NCI-H1092 treated with DMSO at 0.1 percent for 48 hours (cell line): ENCODE measurements at places on chromosomes 5 and 9.

- no peak for DNase-seq
Observed at GRCh38 chr5:135438636-135439221, 8.4 kb downstream of the DCANP1 start.

- DNase-seq: peak; percentile 94
Observed at GRCh38 chr5:125326150-125326510, 579.7 kb upstream of the ZNF608 start.

DNA sequence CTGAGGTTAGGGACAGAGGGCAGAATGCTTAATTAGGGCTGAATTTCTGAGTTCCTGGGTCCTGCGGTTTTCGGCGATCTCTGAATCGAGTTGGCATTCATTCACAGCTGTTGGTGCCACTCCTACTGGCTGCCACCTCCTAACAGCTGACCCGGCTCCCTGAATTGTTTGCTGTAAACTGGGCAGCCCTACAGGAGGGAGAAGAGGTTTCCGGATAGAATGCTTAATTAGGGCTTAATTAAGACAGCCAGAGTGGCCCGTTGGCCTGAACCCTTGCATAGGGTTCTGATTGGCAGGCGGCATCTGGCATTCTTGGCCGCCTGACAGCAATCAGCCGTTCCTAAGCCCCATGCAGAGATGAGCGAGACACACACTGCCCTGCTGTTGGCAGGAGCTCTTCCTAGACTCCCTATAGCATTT, 25.7 kb downstream of the FRMPD1 start:
- peak; percentile 95 for DNase-seq

DNA sequence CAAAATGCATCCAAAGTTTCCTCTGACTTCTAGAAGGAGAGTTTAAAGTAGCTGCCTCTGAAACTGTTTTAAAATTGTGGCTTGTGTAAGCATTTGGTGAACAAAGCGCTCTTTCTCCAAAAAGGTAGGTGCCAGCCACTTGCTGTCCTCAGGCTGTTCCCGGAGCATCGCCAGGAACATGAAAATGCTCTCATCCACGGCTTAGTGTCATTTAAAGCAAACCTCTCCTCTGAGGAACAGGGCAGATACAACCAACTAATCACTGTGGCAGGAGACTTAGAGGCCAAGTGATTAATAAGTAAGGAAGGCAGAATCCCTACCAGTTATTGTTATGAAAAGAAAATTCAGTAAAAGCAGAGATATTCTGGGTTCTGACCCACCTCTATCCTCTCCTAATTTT, 165.6 kb downstream of the DCP2 start:
- DNase-seq: no peak

- no peak for DNase-seq
Observed at GRCh38 chr5:141199359-141200235, at the start of gene PCDHB11. TSS of gene PCDHB11 (plus strand) at chr5:141199627. CDS start at chr5:141199775, 148 bp downstream.

DNA sequence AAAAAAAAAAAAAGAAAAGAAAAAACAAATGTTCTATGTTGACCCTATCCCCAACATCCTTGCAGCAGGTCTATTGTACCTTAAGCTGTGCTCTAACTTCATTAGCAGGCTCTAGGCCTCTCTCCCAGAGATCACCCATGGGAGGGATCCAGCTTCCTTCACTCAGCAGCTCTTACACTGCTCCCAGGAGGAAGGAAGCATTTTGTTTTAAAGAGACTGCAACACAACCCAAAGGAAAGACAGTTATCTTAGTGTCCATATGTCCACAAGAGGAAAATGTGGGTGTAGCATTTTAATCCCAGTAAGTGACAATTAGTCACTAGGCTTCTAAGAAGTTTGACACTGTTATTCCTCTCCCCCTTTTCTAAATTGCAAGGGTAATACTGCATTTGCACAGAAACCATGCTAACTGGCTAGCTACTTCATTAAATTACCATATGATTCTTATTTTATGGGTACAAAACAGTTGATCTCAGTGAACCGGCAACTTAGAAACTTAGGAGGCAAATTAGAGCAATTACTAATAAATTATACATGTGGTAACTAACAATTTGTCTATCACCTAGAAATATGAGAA, 58.8 kb downstream of the MARCHF3 start:
- no peak for DNase-seq

- DNase-seq: peak; percentile 37
Observed at GRCh38 chr9:4905135-4905490, 80.0 kb upstream of the JAK2 start.

GRCh38 chr9:16039218-16039987, 486.6 kb downstream of the CCDC171 start:
- DNase-seq: no peak

DNA sequence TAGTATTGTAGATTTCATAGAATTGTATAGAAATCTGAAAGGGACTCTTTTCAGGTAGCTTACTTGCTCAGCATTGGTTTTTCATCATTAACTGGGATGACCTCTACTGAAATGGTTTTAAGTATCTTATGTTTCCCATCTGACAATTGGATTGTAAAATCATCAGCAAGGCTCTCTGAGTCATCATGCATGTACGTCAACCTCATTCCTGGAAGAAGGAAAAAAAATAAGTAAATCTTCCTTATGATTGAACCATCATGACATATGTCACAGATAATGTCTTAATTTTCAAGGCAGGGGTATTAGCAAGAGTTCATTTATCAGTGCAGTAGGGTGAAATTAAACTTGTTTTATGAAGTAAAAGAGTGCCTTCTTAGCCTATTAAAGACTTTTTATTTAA, 74.9 kb upstream of the CER1 start:
- DNase-seq: no peak

GRCh38 chr9:105311306-105311705, 66.9 kb downstream of the SLC44A1 start:
- no peak for DNase-seq

DNA sequence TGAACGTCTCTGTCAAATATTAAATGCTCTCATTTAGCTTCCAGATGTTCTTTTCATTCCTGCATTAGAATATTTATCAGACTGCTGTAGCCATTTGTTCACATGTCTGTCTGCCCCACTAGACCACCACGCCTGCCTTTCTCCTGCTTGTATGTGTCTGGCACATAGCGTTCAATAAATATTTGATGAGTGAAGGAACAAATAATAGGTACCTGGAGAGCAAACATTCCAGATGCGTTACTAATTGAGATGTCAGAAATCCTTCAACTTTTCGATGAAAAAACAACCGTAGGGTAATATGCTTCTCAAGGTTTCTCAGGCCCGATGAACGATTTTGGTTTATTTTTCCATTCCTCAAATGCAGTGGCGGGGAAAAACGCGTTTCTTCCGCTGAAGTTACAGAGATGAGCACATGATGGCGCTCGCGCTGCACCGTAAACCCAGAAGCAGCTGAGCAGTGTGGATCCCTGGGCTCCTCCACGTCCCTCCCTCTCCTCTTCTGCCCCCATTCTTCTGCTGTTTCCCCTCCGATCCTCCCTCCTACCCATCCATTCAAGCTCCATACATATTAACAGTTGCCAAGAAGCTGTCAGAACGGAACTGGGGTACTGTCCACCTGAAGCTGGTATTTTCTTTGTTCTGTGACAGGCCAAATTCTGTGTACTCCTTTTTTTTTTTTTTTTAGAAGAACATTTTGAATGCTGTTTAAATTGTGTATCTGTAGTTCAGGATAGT, 245.4 kb downstream of the MPDZ start:
- DNase-seq: peak; percentile 99

- DNase-seq: no peak
Observed at GRCh38 chr5:146173597-146173996, 8.9 kb downstream of the LARS1 start.

DNA sequence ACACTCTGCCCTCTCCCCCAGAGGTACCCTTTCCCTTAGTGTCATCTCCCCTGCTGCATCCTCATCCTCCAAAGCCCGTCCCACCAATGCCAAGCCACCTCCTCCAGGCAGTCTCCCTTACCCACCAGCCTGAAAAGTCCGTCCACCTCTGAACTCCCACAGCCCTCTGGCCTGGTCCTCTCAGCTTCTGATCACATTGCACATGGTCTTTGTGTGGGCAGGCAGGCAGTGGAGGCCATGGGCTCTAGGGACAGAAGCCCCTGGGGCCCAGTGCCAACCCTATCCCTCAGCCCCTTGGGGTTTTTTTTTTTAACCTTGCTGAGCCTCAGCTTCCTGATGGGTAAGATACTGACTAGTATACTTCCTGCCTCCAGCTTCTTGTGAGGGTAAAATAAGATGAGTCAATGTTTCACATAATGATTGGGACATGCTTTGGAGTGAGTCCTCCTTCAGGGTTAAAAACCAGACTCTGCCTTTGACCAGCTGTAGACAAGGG, 19.4 kb downstream of the CSF1R start:
- no peak for DNase-seq

DNA sequence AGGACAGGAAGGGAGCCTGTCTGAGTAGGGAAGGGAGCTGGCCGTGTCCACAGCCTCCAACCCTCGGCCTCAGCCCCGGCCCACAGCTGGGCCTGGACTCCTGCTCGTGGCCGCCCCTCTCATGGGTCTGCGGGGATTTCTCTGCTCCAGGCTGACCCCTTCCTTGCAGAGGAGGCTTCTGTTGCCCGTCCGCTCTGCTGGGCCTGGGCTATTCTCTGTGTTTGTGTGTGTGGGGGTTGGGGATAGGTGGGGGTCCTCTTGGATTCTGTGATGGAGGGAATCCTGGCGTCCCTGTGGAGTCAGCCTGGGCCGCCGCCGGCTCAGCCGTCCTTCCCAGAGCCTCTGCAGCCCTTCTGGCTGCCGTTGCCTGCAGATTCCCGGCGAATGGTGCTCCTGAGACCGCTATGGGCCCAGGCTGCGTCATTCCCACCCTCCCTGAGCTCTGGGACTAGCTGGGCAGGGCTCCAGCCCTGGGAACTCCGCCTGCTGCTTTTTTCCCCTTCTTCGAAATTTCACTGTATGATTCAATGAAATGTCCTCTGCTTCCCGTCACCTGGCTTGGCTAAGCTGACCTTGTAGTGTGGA, 64.2 kb downstream of the FGF18 start:
- DNase-seq: no peak

DNA sequence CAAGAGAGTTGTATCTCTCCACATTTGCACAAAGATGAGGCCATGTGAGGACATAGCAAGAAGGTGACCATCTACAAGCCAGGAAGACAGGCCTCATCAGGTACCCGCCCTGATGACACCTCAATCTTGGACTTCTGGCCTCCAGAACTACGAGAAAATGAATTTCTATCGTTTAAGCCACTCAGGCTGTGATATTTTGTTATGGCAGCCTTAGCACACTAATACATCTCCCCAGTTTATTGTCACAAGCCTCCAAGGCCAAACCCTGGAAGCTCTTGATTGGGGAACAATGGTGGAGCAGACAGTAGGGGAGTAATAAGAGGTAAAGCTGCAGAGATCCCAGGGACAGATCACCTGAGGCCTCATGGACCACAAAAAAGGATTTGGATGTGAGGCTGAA, 7.7 kb upstream of the P4HA2 start:
- DNase-seq: no peak

DNA sequence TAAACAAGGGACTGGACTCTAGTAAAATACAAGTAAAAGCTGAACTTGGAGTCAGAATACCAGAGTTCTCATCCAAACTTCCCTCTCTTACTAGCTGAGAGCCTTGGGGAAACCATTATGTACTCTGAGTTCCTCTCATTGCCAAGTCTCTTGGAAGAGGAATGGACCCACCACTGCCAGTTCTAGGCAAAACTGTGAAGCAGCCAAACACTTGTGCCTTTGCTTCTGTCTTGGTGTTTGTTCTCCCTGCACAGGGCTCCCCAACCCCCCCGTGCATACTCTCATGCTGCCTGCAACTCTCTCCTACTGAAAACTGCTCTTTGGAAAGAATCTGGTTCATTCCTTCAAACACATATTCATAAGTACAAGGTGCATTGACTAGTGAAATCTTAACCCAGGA, 102.6 kb downstream of the PDZD2 start:
- no peak for DNase-seq

GRCh38 chr5:126368239-126368812, 54.9 kb upstream of the GRAMD2B start:
- DNase-seq: no peak

GRCh38 chr5:4571248-4571948, 568.7 kb upstream of the ADAMTS16 start:
- no peak for DNase-seq

DNA sequence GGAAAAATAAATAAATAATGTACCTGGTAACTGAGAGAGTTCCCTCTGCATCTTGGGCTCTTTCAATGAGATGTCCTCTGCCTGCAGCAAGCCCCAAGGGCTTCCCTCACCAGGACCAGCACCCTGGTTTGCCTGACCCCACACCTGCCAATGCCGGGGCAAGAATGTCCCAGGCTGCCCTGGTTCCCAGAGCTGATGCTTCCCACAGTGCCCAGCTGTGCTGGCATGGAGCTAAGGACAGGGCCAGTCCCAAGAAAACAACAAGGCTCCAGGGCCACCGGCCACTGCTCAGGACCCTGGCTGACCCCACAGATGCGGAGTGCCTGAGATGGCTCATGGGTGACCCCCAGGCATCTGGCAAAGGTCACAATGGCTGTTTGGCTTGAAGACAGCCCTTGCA, 123.5 kb downstream of the KCNIP1 start:
- DNase-seq: no peak

- DNase-seq: no peak
Observed at GRCh38 chr9:137756045-137756744, 121.4 kb upstream of the CACNA1B start.

- peak; percentile 55 for DNase-seq
Observed at GRCh38 chr5:119315516-119315949, 40.3 kb upstream of the TNFAIP8 start.

DNA sequence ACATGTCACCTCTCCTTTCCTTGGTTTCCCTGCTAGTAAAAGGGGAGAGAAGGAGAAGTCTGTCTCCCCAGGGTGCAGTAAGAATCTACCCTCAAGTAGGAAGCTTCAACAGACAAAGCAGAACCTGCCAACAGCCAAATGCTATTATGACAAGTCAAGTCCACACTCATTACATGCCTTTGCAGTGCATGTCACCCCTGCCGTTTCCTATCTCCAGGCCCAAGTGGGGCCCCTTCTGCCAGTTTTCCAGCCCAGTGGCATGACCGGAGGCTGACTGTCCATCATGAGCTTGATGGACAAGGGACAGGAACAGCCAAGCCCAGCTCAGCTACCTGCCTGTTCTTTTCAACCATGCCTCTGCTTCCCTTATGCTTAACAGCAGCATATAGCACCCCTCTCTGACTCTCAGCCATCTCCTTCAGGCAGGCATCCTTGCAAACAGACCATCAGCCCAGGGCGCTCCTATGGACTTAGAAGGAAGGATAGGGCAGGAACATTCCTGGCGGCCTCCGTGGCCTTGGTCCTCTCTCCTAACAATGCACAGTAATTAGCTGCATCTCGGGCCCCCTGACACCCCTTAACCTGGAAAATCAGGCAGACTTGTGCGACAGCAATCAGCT, 107.2 kb upstream of the RAD23B start:
- no peak for DNase-seq

DNA sequence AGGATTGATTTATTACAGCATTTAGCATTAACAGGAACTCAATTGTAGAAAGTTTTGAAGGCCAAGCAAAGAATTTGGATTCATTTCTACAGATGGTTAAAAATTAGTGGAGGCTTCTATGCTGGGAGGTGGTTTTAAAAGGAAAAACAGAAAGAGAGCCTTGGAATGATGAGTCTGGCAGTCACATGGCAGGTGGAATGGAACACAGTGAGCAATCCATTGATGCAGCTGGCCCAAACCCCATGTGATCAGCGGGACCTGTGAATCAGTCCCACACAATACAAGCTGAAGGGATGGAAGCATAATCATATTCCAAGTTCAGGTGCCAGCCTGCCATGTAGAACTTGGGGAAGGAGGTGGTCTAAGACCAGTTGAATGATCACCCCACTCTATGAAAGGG, 147.9 kb downstream of the PIP5K1B start:
- no peak for DNase-seq
